ENCODE measurements at places on chromosomes 7 and 10.

DNA sequence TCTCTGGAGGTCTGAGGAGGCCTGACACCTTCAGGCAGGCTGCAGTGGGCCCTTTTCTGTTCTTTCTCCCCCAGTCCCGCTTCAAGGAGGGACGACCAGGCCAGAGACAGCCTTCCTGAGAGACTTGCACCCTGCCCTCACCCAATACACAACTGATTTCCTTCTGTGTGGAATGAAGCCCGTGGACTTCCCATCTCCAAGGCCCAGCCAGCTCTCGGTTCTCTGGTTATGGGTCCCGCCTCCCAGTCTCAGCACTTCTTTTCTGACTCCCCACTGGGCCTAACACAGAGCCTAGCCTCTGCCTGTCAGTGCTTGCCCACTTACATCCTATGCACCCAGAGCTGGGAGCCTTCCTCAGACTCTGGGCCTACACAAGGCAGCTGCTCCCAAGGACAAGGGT, 24.1 kb upstream of the ADCYAP1R1 start:
- DNase-seq, result no peak

DNA sequence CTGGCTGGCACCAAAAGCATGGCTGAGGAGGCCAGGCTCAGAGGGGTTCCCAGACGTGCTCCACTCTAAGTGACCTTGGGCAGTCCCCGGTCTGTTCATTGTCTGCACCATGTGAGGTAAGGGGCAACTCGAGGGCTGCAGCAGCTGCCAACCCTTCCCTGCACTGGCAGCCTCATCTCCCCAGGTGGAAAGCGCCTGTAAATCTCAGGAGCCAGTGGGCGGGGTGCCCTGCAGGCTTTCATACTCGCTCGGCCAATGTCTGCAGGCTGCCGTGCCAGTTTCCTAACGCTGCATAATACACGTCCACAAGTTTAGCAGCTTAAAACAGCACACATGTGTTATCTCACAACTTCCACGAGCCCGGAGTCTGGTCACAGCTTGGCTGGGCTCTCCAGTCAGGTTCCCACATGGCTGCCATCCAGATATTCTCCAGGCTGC, 12.6 kb upstream of the GDF10 start:
- no peak for DNase-seq

DNA sequence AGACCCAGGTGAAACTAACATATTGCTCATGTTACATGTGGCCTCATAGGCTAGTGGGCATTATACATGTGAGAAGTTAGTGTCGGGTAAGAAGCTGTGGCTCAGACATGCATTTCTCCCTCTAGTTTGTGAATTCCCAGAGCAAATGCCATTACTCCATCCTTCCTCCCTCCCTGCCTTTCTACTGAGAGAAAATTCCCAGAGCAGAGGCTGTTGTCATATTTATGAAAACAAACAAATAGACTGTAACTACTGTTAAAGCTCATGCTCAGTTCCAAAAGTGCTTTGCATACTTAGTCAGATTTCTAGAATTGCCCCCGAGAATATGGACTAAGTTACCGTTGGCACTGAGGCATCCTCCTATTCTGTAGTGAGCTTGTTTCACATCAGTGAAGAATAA, 29.0 kb downstream of the ZNRF2 start:
- DNase-seq, result no peak

DNA sequence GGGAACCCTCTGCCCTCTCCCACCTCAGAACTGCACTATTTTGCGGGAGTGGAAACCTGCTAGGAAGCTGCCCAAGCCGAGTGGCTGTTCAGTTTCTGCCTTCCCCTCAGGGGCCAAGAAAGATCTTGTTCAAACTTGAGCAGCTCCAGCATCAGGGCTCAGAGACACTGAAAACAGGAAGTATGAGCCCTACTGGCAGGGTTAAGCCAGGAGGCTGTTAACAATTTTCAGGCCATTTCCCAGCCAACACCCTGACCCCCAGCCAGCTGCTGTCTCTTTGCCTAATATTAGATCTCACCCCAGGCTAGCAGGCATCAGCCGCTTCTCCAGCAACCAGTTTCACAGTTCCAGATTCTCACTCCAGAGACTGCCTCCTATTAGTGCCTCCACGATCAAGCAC, 9.2 kb downstream of the PLAU start:
- DNase-seq, result no peak

- no peak for DNase-seq
Measured at GRCh38 chr7:3953946-3954345, 652.9 kb downstream of the SDK1 start.

DNA sequence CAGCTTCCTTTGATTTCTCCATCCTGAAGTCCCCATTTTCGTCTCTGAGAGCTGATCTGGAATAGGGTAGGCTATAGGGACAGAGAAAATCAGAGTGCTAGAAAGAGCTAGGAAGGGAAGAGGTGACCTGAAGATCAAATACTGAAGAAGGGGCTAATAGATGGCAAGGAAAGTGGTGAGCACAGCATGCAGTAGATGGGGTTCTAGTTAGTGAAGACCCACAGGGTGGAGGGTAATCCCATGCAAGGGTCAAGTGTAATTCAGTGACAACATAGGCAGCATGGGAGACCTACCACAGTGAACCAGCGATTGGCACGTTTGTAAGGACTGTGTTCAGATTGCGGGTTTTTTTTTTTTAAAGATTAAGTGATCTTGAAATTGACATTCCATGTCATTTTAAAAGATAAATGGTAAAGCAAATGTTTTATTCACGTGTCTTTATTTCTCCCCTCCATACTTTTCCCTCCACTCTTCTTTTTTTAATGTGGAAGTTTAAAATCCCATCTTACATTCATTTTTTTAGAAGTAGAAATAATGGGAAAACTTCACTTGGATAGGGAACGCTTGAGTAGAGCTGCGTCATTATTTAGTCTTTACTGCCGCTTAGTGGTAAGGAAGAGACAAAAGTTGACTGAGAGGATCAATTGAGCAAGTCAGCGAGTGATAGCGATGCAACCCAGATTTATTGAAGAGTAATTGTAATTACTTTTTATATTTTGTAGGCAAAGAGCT, 21.0 kb upstream of the ABI1 start:
- peak; percentile 21 for DNase-seq

GRCh38 chr10:49746626-49747302, 15.4 kb downstream of the OGDHL start:
- no peak for DNase-seq

GRCh38 chr7:142563470-142563869, 185.8 kb upstream of the PRSS1 start:
- DNase-seq, result no peak

DNA sequence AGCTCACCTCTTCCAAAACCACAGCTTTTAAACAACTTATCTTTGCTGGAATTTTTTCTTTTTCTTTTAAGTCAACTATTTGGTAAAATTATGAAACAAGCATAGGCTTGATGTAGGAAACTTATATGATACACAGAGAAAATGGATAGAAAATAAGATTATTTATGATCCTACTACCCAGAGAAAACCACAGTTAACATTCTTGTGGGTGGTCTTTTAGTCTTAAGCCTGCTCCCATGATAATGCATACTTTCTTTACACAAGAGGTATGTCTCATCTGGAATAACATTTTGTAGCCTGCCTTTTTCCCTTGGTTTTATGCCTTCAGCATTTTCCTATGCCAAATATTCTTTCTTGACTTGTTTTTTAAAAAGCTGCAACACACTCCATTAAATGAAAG, 21.4 kb downstream of the PLPP4 start:
- DNase-seq, result no peak

DNA sequence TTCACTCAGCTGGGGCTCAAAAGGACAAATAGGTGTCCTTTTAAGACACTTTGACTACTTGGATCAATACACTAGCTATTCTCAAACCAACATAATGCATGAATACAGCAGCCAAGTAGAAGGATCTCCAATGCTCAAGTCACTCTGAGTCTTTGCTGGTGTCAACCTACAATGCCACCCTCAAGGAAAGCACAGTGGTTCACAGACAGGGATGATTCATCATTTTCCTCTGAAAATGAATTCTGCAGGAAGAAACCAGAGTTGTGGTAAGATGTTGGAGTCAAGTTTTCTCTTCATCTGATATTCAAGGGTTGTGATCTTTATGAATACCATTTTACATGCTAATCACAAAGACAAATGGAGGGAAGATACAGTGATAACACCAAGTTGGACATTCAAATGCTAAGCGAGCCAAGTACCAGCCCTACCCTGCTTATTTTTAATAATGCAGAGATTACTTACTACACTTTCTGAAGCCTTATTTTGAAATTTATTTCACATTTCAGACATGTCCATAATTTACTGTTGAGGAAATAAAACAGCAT, 143.1 kb upstream of the FGFR2 start:
- no peak for DNase-seq

DNA sequence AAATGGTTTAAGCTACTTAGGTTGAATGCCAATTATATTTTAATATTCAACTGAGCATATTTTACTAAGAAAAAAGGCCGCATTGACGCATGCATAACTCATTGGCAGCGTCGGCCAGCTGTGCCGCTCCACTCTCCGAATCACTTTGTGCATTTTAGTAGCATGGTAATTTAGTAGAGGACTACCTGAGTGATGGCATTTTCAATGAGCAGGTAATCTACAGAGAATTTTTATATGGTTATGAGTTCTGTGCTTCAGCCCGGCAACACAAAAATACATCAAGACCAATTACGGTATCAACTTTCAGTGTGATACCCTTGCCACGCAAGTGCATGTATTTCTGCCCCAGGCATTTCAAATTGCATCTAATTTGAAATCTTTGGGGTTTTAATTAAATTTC, 247.2 kb downstream of the EBF3 start:
- no peak for DNase-seq

DNA sequence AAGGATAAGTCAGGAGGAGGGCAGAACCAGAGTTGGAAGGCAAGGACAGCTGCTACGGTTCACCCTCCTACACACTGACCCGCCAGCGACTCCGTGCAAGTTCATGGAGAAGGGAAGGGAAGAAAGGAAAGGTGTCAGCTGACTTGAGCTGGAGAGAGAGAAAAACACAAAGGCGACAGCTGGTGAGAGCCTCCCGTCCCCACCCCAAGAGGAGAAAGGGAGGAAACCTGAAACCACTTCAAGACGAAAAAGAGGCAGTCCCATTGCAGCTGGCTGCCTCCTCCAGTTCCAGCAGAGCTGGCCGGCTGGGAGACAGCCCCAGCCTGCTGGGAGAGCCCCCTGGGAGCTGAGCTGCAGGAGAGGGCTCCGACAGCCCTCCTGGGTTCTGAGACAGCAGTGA, 75.2 kb downstream of the PARD3 start:
- peak; percentile 83 for DNase-seq

- DNase-seq, result no peak
Measured at GRCh38 chr7:99594948-99595745, 2.9 kb upstream of the TMEM225B start.

DNA sequence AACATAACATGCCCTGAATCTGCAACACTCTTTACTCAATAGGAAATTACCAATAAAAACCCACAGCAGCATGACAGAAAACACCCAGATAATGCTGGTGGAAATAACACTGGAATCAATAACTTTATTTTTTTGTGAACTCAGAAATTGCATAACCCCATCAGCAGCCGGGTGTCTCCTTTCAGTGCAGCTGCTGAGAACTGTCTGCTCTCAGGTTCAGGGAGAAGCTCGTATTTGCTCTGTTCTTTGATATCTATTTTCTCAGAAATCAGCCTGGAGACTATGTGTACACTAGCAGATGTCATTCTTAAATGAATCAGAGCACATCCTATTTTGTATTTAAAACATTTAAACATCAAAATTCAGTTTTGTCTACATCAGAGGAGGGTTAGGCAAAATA, 506.0 kb downstream of the POM121L12 start:
- DNase-seq, result peak; percentile 0

DNA sequence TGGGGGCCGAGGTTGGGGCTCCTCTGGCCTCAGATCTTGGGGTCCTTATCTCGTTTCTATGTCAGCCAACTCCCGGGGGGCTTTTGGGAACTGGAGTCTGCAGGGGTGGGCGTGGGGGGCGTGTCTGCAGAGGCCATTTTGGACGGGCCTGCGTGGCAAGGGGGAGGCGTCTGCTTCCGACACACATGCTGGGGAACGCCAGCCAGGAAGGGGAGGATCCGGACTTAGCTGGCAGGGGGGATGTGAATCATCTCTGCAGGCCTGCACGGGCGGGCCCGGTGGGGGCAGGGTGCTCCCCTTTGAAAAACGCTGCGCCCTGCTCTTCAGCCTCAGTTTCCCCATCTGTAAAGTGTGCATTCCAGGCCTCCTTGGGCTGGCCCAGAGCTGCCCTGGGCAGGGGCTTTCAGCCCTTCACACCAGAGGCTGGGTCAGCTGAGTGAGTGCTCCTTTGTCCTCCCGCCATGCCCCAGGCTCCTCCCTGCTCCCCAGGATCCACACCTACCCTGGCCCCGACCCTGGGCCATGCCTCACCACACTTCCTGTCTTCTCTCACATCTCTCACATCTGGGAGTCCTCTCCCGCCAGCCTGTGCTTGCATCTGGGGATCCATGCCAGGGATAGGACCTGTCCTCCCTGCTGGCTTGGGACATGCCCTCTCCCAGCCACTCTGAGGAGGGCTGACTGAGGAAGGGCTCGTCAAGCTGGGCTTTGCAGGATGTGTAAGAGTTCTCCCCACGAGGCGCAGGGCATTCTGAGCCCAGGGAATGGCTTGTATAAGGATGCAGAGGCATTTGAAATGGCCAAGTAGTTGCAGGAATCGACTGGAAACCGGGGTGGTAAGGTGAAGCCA, 172.6 kb upstream of the TNRC18 start:
- DNase-seq, result peak; percentile 87

DNA sequence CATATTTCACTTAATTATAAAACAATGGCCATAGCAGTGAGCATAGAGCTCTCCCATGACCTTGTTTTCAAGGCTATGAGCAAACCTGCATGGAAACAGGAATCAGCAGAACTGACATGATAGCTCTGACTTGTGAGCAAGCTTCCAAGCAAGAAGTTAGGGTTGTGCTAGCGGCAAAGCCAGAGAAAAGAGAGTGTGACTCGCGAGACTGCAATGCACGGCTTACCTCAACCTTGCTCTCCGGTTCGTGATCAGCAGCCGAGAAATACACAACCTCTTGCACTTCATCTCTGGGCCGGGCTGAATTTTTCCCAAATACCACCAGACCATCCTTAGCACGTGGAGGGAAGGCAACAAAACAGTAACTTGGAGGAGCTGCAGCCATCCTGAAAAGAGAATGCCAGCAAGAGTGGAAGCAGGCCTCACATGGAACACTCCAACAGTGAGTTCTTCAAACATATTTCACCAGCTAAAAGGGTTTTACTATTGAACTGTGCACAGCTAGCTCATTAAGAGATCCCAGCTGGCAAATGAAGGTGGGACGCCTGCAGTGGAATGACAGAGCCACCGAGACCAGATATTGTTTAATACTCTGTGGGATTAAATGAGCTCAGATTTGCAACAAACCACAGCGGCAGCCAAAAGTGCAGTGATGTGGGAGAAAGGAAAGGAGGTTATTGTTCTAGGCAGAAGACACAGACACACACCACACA, 20.8 kb downstream of the SCRN1 start:
- peak; percentile 50 for DNase-seq
